ENCODE measurements at places on chromosomes 12 and 14.

DNA sequence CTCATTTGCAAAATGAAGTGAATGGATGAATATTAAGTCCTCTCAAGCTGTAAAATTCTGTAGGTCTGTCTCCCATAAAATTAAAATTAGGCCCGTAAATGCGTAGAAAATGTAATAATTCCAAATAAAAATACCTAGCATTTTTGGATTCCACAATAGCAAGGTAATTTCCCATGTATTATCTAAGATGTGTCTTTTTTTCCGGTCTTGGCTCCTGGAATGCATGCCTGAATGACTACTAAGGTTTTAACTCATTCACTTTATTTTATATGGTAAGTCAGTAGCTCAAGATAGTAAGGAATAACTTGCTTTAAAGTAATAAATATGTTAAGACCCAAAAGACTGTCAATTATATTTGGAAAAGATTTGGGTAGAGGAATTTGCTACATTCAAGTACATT is 11.1 kb downstream of the TXNRD1 start:
- DNase-seq: no peak

DNA sequence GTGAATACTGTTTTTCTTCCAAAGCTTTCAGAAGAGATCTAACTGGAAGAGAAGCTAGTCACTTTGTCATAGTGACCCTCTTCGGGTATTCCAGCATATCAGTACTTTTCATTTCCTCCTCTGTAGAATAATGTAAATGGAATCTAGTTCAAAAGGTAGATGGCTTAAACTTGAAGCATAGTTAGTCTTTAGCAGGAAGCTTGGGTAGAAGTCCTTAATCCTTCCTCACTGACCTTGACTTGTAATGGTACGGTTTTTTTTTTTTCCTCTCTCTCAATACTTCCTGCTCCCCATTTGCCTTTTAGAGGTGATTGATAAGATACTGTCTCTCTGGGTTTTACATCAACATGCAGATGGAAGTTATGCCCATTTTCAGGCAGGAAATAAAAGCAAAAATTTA is 1.7 kb downstream of the FBXO34 start:
- DNase-seq: peak; percentile 22

DNA sequence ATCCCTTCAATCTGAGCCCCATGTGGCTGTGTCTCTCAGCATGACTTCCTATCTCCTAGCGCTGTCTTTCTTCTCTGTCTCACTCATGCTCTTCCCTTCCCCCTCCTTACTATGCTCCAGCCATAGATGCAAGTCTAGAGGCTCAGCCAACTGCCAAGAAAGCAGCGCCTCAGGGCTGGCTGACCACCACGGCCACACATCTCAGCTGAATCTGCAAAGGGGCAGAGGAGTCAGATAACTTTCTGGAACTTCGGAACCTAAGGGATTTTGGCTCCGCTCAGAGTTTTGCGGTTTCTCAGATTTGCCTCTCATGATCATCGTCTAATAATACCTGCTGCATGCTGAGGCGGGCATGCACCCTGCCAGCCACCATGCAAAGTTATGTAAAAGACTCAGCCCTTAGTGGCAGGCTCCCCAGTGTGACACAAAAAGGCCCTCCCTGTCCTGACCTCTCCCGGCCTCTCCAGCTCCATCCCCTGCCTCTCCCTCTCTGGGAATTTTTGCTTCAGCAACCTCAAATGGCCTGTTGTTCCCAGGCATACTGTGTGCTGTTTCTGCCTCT is 5.0 kb upstream of the FGF6 start:
- peak; percentile 33 for DNase-seq

- DNase-seq: no peak
These were observed 869.2 kb downstream of the SLC16A7 start for GRCh38 chr12:60465060-60465459.

- DNase-seq: no peak
These were observed 41.2 kb upstream of the TSPAN11 start for GRCh38 chr12:30885321-30885720.

GRCh38 chr14:20559461-20559904 is 1.4 kb downstream of the RNASE9 start:
- DNase-seq: no peak
